ENCODE measurements at places on chromosomes 5 and 9.
A peak's percentile ranks its signal among the peaks of the same experiment; 100 is the strongest.

DNA sequence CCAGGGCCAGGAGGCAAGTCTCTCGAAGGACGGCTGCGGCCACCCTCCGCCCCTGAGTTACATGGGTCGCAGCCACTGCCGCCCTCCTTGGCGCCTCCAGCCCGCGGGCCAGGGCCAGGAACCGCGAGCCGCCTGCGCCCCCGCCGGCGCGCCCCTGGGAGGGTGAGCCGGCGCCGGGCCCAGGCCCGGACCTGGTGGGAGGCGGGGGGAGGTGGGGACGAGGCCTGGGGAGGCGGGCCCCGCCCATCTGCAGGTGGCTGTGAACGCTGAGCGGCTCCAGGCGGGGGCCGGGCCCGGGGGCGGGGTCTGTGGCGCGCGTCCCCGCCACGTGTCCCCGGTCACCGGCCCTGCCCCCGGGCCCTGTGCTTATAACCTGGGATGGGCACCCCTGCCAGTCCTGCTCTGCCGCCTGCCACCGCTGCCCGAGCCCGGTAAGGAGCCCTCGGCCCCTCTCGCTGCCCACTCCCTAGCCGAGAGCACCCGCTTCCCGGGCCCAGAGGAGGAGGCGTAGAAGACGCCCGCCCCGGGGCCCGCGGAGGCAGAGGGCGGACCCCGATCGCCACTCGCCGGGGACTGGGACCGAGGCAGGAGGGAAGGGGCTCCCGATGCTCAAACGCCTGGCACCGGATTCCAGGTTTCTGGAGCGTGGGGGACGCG lies at the start of gene ASS1:
Gene ASS1 (plus strand): TSS at position 397 of the 657 bp plus-strand sequence. CDS start 7,268 bp downstream, outside the sequence.
- H3K27me3 ChIP-seq = no peaks in the 10 kb centered on the region
- H3K4me3 ChIP-seq = peak within 1 kb of the TSS; percentile 53
- no peaks in the 10 kb centered on the region for H3K36me3 ChIP-seq
- DNase-seq = peak; percentile 85
- H3K4me1 ChIP-seq = peaks cover 51% of the 10 kb centered on the region
- peak within 1 kb of the TSS; percentile 94 for H3K27ac ChIP-seq

GRCh38 chr5:60945813-60946187 lies 795 bp downstream of the NDUFAF2 start:
- H3K4me3 ChIP-seq = peak overlapping the region; percentile 65
- peak overlapping the region; percentile 86 for H3K27ac ChIP-seq
- H3K4me1 ChIP-seq = no peaks in the 10 kb centered on the region
- no peaks in the 10 kb centered on the region for H3K36me3 ChIP-seq

GRCh38 chr5:74864823-74865222 lies 1.4 kb downstream of the FAM169A start:
- H3K36me3 ChIP-seq = no peaks in the 10 kb centered on the region
- H3K4me1 ChIP-seq = no peaks in the 10 kb centered on the region
- H3K27ac ChIP-seq = no peak overlapping the region

DNA sequence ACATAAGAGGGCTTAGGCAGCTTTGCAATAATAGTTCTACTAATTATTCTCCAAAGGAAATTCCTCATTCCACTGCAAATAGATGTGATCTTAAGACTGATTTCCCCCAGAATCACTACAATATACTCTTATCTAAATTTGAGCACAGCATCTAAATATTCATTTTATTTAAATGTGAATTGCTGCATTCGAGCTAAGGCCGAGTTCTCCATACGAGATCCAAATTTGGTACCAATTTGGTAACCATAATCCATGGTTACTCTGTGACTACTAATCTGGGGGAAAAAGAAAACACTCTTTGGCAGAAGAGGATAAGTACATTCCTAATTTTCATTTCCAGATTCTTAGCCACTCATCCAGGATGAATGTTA lies 19.7 kb upstream of the RIC1 start:
- no peaks in the 10 kb centered on the region for H3K27me3 ChIP-seq
- H3K4me1 ChIP-seq = peaks cover 3% of the 10 kb centered on the region
- H3K27ac ChIP-seq = peak overlapping the region; percentile 25
- DNase-seq = no peak
- H3K36me3 ChIP-seq = no peaks in the 10 kb centered on the region
- H3K4me3 ChIP-seq = peak overlapping the region; percentile 30

DNA sequence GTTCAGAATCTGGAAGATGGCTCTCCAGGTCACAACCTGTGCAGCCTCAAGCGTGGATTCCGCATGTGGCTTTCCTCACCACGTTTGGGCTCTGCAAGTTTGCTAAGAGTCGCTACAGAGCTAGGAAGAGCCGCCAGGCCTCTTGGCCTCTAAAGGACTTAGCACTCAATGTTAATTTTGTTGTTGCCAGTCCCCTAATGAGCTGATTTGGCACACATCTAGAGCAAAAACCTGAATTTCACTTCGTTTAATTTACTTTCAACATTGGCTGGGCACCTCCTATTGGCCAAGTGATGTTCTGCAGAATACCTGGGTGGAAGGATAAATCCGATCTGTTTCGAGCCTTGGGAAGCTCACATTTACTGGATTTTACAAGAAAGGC lies 65.8 kb upstream of the UNC5A start:
- no peak overlapping the region for H3K27ac ChIP-seq
- no peak for DNase-seq
- peaks cover 10% of the 10 kb centered on the region for H3K4me1 ChIP-seq
- no peak overlapping the region for H3K4me3 ChIP-seq
- H3K36me3 ChIP-seq = no peaks in the 10 kb centered on the region

DNA sequence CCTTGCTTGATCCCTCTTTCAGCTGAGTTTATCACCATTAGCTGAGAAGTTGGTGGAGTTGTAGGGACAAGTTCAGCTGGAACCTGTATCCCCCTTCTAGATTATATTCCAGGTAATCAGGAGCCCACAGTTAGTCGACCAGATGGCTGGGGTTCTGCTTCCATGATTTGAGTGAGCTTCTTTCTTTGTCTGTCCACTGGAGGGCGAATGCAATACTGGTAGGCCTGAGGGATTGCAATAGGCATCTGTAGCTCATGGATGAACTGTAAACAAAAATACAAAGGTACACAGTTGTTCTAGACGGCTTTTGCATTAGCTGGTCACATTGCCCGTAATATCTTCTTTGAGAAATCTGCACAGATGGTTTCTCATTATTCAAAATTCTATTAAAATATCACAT lies 88.9 kb downstream of the PCSK5 start:
- H3K36me3 ChIP-seq = no peaks in the 10 kb centered on the region
- no peaks in the 10 kb centered on the region for H3K27me3 ChIP-seq
- H3K27ac ChIP-seq = no peak overlapping the region
- H3K4me3 ChIP-seq = no peak overlapping the region
- DNase-seq = no peak

DNA sequence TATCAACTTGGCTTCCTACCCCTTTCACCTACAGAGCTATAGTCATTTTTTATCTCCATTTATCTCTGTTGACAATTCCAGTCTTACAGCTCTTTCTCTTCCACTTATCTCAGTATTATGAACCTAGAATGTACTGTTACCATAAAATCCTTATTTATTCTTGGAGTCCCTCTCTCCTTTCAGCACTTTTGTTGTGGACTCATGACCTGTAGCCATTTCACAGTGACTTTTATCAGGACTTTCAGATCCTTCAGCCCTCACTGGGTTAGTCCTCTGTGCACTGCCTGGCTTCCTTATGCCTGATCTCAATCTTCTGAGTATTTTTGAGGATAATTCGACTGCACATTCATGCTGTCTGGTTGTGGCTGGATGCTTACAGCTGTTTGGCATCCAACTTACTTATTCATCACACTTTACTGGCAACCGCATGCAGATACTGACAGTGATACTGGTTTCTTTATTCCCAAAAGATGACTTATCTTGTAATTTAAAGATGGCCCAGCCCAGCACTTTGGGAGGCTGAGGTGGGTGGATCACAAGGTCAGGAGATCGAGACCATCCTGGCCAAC lies 293.3 kb downstream of the MAN2A1 start:
- no peak for DNase-seq
- H3K27me3 ChIP-seq = no peaks in the 10 kb centered on the region
- H3K4me1 ChIP-seq = peaks cover 8% of the 10 kb centered on the region
- H3K4me3 ChIP-seq = no peak overlapping the region

- peaks cover 26% of the 10 kb centered on the region for H3K36me3 ChIP-seq
- no peak overlapping the region for H3K27ac ChIP-seq
- no peaks in the 10 kb centered on the region for H3K4me1 ChIP-seq
- peak; percentile 59 for DNase-seq
- H3K27me3 ChIP-seq = no peaks in the 10 kb centered on the region
Observed at GRCh38 chr5:1510631-1511030, 13.1 kb downstream of the LPCAT1 start.

- H3K27me3 ChIP-seq = no peaks in the 10 kb centered on the region
- H3K36me3 ChIP-seq = no peaks in the 10 kb centered on the region
- H3K4me3 ChIP-seq = no peak overlapping the region
- H3K27ac ChIP-seq = no peak overlapping the region
- no peak for DNase-seq
Observed at GRCh38 chr9:38371495-38371894, 21.0 kb upstream of the ALDH1B1 start.

GRCh38 chr9:109113254-109113653 lies 6.5 kb downstream of the TMEM245 start:
- H3K4me3 ChIP-seq = no peak overlapping the region
- H3K27me3 ChIP-seq = no peaks in the 10 kb centered on the region
- no peak for DNase-seq
- peak overlapping the region; percentile 93 for H3K27ac ChIP-seq
- peaks cover 95% of the 10 kb centered on the region for H3K4me1 ChIP-seq

- peak; percentile 71 for DNase-seq
- H3K36me3 ChIP-seq = no peaks in the 10 kb centered on the region
- H3K4me3 ChIP-seq = peak overlapping the region; percentile 94
- peaks cover 43% of the 10 kb centered on the region for H3K4me1 ChIP-seq
- H3K27ac ChIP-seq = peak overlapping the region; percentile 95
- no peaks in the 10 kb centered on the region for H3K27me3 ChIP-seq
Observed at GRCh38 chr5:78647351-78647818, 1.2 kb downstream of the LHFPL2 start.

DNA sequence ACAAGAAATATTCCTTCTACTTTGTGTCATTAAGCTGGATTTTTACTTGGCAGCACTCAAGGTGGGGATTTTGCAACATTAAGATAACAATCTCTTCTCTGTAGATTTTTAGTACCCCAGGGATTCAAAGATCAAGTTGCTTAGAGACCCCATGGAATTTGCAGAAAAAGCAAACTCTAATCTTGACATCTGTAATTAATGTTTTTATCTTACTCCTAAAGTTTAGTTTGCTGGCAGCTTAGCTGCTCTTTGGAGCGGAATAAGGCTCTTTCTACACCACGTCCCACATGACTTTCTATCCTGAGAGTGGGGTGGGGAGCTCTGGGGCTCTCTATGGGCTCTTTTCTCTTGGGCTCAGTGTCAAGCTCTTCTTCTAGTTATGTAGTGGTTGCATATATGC lies 21.7 kb upstream of the SPDL1 start:
- H3K27me3 ChIP-seq = no peaks in the 10 kb centered on the region
- no peaks in the 10 kb centered on the region for H3K36me3 ChIP-seq
- DNase-seq = no peak
- no peaks in the 10 kb centered on the region for H3K4me1 ChIP-seq
- no peak overlapping the region for H3K27ac ChIP-seq
- H3K4me3 ChIP-seq = no peak overlapping the region

DNA sequence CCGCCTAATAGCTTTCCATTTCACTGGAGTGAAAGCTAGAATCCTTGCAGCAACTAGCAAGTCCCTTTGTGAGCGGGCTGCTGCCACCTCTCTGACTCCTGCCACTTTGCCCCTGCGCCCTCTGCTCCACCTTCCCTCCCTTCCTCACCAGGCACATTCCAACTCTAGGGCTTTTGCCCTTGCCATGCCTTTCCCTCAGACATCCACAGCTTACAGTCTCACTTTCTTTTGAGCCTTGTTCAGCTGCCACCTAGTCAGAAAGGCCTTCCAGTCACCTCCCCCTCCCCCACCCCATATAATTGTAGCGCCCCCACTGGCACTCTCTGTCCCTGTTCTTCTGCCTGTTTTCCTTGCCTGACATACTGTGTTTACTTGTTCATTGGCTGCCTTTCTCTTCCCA lies 31.0 kb downstream of the CYSTM1 start:
- no peak overlapping the region for H3K4me3 ChIP-seq
- no peak overlapping the region for H3K27ac ChIP-seq
- DNase-seq = no peak
- no peaks in the 10 kb centered on the region for H3K4me1 ChIP-seq
- H3K27me3 ChIP-seq = no peaks in the 10 kb centered on the region

GRCh38 chr5:65886387-65886786 lies 40.0 kb upstream of the ERBIN start:
- H3K4me3 ChIP-seq = no peak overlapping the region
- DNase-seq = no peak
- H3K36me3 ChIP-seq = no peaks in the 10 kb centered on the region
- H3K4me1 ChIP-seq = no peaks in the 10 kb centered on the region
